Activated CD4-positive, alpha-beta T cell treated with anti-CD3 and anti-CD28 coated beads, Interleukin-2, amount 50 U/mL, for 16 hours (primary cell): ENCODE measurements at places on chromosomes 1 and 21.
A peak's percentile ranks its signal among the peaks of the same experiment; 100 is the strongest.

- no peak for DNase-seq
Measured at GRCh38 chr1:28516518-28516956, 10.7 kb downstream of the RCC1 start.

DNA sequence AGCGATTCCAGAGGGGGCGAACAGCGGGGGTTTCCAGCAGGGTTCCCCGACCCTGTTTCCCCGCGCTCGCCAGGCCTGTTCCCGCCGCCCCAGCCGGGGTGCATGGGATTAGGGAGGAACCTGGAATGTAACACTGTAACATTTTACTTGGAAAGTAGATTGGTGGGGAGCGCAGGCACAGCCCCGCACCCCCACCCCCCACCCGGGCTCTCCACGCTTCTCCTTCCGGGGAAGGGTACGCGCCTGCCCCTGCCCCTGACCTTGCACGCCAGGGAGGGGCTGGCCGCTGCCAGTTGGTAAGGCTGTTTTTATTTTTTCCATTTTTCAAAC is 427 bp downstream of the FAM3B start:
- no peak for DNase-seq

DNA sequence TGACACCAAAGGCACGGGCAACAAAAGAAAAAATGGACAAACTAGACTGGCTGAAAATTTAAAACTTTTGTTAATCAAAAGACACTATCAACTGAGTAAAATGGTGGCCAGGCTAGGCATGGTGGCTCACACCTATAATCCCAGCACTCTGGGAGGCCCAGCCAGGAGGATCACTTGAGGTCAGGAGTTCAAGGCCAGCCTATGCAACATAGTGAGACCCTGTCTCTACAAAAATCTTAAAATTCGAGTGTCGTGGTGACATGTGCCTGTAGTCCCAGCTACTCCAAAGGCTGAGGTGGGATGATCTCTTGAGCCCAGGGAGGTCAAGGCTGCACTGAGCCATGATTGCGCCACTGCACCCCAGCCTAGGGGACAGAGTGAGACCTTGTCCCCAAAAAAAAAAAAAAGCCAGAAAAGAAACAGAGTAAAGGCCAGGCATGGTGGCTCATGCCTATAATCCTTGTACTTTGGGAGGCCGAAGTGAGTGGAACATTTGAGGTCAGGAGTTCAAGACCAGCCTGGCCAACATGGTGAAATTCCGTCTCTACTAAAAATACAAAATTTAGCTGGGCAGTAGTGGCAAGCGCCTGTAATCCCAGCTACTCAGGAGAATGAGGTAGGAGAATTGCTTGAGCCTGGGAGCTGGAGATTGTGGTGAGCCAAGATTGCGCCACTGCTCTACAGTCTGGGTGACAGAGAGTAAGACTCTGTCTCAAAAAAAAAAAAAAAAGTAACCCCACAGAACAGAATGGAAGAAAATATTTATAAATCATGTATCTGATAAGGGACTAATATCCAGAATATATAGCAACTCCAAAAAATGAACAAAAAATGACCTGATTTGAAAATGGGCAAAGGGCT is 8.0 kb downstream of the TUT4 start:
- no peak for DNase-seq

DNA sequence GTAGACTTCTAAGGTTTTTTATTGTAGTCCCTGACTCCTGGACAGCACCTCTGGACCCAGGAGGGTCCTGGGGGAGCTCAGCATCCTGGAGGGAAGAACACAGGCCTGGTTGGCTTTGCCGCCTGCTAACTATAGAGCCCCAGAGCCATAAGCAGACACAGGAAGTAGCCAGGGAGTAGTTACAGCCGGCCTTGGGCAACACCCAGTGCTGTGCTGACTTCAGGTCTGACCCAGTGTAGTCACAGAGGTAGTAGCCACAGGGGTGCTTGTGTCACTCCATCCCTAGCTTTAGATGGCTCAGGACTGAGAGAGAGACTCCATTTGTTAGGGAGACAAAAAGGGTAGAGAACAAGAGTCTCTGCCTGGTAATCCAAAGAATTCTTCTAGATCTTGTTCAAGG is 21.9 kb downstream of the MCOLN2 start:
- no peak for DNase-seq

GRCh38 chr1:165114022-165114888 is 242.3 kb downstream of the LMX1A start:
- DNase-seq = peak; percentile 11

- no peak for DNase-seq
Measured at GRCh38 chr1:231446138-231446537, 24.1 kb upstream of the EGLN1 start.

DNA sequence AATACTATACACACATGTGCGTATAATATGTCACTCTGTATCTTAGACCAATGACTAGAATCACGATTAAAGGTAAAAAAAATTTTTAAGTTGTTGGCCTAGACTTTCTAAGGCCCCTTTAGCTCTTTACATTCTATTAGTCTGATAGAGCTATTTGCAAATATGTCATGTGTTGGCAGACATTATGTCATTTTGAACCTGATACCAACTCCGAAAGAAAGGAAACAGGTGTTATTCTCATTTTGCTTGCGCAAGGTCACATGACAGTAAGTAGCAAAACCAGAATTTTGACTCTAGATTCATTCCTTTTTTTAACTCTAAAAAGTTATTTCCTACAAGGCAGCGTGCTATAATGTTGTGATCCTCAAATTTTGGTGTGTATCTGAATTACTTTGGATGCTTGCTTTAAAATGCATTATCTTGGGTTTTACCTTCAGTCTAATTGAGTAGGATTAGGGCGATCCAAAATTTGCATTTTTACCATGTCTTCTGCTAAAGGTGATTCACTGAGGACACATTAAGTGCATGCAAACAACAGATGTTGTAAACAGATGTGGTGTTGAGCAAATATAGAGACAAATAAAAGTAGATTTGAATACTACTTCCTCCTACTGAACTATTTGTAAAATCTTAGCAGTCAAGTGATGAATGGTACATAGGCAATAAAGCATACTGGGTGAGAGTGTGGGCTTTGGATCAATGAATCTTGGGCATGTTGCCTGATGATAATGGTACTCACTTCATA is 63.5 kb upstream of the KIAA1614 start:
- no peak for DNase-seq

DNA sequence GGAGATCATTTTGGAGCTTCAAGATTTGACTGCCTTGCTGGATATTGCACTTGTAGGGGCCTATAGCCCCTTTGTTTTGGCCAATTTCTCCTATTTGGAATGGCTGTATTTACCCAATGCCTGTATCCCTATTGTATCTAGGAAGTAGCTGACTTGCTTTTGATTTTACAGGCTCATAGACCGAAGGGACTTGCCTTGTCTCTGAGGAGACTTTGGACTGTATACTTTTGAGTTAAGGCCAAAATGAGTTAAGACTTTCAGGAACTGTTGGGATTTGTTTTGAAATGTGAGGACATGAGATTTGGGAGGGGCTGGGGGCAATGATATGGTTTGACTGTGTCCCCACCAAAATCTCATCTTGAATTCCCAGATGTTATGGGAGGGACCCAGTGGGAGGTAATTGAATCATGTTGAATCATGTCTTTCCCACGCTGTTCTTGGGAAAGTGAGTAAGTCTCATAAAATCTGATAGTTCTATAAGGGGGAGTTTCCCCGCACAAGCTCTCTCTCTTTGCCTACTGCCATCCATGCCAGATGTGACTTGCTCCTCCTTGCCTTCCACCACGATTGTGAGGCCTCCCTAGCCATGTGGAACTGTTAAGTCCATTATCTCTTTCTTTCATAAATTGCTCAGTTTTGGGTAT is 276.1 kb downstream of the LMX1A start:
- no peak for DNase-seq

DNA sequence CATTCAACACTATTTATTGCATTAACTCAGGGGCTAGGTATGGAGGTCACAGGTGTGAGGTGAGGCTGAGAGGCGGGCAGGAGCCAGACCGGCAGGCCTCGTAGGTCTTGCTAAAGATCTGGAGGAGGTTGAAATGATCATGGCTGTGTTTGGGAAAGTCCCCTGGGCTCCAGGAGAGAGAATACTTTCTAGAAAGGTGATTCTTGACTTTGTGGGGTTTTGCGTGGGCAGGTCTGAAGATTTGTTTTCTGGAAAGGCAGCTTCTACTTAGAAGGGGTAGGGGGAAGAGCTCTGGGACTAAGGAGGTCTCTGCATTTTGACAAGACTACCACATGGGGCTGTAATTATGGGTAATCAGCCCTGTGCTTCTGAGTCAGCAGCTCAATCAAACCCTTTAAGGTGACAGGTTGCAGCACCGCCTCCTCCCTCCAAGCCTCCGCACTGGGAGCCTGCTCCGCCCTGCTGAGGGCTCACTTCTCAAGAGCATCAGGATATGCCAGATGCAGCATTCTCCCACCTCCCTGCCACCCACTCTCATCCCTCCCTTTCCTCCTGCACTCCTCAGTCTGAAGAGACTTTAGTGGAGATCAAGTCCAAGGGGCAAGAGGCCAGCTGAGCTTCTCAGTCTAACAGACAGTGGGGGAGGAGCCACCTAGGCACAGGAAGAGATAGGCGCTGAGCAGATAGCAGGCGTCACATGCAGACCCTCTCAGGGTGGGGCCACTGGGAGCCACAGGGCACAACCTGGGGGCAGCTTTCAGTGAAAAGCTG is 30.5 kb downstream of the SLC30A1 start:
- DNase-seq = no peak

DNA sequence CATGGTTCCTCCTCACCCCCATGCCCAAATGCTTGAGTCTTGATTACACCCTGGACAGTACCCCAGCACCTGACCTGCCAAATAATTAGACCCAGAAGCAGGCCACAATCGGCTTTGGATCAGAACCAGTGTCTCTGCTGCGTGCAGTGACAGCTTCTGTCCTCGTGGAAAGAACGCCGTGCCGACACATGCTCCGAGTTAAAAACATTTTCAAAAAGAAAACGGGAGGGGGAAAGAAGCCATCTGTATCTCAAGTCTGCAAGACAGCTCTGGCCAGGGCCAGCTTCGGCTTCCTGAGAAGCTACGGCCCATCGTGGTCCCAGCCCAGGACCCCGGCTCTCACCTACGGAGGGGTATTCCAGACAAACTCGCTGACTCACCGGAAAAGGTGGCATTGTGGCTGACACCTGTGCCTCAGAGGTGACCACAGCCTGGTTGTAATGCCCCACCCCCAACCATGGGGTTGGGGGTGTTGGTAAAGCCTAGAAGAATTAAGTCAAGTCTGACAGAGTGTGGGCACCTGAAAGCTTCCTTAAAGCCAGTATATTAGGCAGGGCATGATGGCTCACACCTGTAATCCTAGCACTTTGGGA is 25.8 kb downstream of the SSBP3 start:
- peak; percentile 47 for DNase-seq

DNA sequence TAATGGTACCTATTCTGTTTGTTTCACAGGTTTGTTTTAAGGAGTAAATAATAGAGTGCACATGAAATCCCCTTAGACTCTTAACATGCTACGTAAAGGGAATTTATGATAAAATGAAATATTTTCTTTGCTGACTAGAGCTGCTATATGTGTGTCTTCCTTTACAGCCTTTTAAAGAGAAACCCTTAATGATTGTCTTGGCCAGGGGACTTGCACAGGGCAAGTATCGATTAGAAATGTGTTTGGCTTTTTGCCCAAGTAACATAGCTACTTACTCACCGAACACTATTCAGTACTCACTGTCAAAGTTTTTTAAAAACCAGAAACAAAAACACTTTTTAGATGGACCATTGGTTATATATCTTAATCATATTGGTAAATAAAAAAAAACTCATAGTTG is 71.3 kb upstream of the KIAA1614 start:
- DNase-seq = no peak

DNA sequence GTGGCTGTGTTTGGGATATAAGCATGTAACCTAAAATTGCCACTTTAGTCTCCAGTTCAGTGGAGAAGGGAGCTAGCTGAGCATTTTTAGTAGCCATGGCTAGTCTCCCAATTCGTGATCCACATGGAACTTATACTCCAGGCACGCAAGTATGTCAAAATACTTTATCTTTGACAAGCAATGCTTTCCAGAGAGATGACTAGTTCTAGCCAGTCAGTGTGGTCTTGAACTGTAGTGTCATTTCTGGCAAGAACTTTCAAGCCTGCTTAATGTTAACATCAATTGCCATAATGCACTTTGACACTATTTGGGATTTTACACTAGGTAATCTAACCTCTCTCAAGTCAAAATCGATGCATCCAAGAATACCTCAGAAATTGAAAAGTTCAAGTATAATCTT is 660.0 kb downstream of the PTPRC start:
- DNase-seq = no peak

DNA sequence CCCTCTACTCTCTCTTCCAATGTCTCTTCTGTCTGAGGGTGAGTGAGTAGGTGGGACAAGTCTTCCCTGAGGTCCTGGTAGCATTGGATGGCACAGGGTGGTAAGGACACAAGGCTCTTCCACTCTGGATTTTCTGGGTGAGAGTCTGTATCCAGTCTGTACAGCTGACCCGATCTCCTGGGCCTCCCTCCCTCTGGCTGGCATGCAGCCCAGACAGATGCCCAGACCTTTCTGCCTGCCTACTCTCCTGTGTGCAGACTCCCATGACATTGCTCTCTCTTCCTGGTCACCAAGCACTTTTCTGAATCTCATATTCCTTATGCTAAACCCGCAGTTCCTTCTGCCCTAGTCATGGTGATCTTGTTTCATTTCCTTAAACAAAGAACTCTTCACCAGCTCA is 100.3 kb downstream of the GRIK3 start:
- no peak for DNase-seq

GRCh38 chr1:161260376-161261260 is 2.1 kb downstream of the PCP4L1 start:
- DNase-seq = no peak

DNA sequence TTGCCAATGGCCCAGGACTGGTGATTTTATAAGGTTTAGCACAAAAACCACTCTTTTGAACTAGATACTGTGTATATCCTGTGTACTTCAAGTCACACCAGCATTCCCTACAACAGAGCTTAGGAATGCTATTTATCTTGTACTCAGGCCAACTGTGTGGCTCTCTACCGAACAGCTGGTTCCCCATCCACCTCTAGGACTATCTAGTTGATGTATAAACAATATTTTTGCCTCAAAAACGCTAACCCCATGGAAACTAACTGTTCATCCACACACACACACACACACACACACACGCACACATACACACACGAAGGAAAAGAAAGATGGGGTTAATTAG is 28.7 kb upstream of the SLC45A3 start:
- no peak for DNase-seq

DNA sequence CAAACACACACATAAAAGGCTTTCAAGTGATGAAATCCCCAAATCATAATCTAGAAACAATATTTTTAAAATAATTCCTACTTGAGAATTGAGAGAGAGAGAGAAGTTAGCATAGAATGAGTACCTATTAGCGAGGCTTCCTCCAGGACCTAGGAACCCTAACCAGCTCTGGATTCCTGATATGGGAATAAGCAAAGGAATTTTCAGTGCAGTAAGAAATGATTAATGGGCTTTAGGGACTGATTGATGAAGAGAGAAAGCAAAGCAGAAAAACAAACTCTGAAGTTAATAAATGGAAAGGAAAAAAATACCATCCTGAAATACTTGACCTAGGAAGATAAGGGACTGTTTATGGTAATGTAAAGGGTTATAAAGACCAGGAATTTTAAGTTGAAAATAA is 60.6 kb downstream of the WARS2 start:
- no peak for DNase-seq

- no peak for DNase-seq
Measured at GRCh38 chr1:33338440-33339211, 17.7 kb upstream of the A3GALT2 start.
